ENCODE measurements at places on chromosomes 2 and 18.

DNA sequence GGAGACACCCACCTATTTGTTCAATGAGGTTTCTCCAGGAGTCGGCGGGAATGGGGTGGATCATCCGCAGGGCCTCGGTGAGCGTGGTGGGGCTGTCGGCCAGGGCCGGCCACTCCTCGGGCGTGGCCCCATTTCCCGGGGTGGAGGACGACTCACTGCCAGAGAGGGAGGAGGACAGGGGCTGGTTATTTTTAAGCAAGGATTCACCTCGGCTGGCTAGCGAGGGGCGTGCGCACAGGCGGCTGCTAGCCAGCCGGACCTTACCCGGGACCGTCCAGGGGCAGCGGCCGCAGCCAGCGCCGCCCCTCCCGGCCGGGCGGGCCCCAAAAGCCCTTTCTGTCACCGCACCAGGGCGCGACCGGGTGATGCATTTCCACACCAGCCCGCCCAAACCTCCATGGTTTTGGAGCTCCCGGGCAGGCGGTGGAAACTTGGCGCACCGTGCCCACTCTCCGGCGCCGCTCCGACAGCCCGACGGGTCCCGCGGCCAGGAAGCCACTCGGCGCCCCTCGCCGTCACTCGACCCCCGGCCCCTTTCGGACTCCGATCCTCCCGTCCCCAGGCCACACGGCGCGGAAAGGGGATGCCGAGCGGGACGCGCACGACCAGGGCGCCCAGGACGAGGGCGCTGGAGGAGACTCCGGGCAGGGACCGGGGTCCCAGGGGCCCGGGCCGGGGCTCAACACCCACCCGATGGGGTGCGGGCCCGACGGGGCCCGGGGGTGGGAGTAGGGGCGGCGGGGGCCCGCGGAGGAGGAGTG, 57.1 kb downstream of the SNORC start:
- H3K27me3 ChIP-seq: peaks cover 88% of the 10 kb centered on the region
- no peak overlapping the region for H3K27ac ChIP-seq
- peaks cover 7% of the 10 kb centered on the region for H3K4me1 ChIP-seq
- H3K36me3 ChIP-seq: no peaks in the 10 kb centered on the region

DNA sequence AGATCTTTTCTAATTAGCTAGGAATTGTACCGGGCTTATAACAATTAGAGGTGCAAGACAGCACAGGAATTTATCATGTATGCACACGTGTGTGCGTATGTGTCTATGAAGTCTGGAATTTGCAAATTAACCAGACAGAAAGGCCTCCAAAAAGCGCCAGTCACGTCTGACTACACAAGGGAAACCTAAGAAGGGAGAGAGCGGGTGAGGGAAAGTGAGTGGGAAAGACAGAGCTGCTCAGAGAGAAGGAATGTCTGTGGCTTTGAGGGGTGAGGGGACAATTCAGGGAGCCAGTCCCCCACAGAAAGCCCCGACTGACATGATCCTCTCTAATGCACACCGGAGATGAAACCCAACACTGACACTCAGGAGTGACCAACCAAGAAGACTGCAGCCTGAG, 197.7 kb upstream of the SH3BP4 start:
- H3K4me1 ChIP-seq: no peaks in the 10 kb centered on the region
- no peak overlapping the region for H3K27ac ChIP-seq
- H3K4me3 ChIP-seq: no peak overlapping the region
- H3K27me3 ChIP-seq: no peaks in the 10 kb centered on the region
- DNase-seq: no peak
- no peaks in the 10 kb centered on the region for H3K36me3 ChIP-seq

DNA sequence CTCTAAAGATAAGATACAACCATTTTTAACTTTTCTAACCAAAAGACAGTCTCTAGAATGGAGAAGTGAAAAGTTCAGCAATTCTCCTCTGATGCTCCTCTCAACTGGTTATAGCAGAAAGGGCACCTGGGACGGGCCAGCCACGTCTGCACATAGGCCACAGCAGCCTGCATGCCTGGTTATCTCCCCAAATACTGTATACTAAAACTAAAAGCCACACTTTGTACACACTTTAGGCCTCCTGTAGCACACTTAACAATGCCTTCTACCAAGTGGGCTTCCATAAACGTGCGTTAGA, 179.1 kb downstream of the ANKRD44 start:
- no peak overlapping the region for H3K4me3 ChIP-seq
- H3K27me3 ChIP-seq: no peaks in the 10 kb centered on the region
- H3K36me3 ChIP-seq: no peaks in the 10 kb centered on the region
- no peak overlapping the region for H3K27ac ChIP-seq

- H3K36me3 ChIP-seq: no peaks in the 10 kb centered on the region
- no peaks in the 10 kb centered on the region for H3K4me1 ChIP-seq
- no peak for DNase-seq
- no peak overlapping the region for H3K4me3 ChIP-seq
Measured at GRCh38 chr2:134586326-134586965, 132.4 kb downstream of the TMEM163 start.

Data from left lung (tissue), 14 donors.